CD8-positive, alpha-beta memory T cell (primary cell): ENCODE measurements at places on chromosomes 6 and 20.

DNA sequence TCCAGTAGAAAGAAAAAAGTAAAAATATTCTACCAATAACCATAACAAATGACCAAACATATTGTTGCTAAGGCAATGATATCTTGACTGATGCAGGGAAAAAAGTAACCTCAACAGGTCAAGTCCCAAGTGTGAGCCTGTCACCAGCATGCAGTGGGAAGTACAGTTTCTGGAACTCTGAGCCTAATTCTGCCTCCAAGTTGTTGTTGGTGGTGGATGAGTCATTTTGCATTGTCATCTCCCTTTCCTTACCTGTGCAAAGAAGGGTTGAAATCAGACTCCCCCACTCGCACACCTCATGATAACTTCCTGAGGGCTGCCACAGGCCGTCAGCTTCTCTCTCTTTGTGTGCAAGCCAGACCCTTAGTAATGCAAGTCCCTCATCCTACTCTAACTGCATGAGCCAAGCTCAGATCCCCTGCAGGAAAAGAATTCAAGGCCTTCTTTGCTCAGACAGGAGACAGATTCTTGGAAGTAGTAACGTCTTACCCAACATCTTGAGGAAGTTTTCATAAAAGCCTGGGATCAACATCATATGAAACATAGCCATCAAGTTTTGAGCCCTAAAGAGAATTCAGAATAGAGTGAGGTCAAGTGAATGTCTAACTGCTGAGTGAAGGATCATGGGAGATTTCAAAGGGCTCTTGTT, 207.6 kb upstream of the FOXA2 start:
- no peak for DNase-seq

GRCh38 chr6:501891-502601, 110.5 kb downstream of the IRF4 start:
- DNase-seq, result peak; percentile 50

GRCh38 chr6:41059556-41059955, 6.6 kb downstream of the APOBEC2 start:
- DNase-seq, result no peak

GRCh38 chr20:47361057-47361915, 4.8 kb upstream of the ZMYND8 start:
- no peak for DNase-seq

DNA sequence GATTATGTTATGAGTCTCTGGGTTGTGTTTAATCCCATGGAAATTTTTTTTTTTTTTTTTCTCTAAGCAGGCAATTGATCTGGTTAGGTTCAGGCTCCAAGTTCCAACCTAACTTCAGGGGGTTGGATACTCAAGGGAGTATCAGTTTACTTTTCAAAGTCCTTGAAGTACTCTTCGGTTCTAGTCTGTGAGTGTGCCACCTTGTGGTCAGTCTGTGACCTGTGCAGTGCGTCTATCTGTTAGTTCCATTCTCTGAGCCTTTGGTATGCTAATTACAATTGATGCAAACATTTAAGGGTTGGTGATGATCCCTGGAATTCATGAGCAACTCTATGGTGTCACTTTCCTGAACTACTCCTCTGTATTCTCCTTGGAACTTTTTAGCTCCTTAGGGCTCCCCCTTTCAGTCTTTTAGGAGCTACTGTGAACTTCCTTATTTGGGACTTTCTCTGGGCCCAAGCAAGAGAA, 342.0 kb downstream of the SOX4 start:
- DNase-seq, result no peak

- DNase-seq, result no peak
Observed at GRCh38 chr20:62309947-62310756, 7.4 kb downstream of the ADRM1 start.

DNA sequence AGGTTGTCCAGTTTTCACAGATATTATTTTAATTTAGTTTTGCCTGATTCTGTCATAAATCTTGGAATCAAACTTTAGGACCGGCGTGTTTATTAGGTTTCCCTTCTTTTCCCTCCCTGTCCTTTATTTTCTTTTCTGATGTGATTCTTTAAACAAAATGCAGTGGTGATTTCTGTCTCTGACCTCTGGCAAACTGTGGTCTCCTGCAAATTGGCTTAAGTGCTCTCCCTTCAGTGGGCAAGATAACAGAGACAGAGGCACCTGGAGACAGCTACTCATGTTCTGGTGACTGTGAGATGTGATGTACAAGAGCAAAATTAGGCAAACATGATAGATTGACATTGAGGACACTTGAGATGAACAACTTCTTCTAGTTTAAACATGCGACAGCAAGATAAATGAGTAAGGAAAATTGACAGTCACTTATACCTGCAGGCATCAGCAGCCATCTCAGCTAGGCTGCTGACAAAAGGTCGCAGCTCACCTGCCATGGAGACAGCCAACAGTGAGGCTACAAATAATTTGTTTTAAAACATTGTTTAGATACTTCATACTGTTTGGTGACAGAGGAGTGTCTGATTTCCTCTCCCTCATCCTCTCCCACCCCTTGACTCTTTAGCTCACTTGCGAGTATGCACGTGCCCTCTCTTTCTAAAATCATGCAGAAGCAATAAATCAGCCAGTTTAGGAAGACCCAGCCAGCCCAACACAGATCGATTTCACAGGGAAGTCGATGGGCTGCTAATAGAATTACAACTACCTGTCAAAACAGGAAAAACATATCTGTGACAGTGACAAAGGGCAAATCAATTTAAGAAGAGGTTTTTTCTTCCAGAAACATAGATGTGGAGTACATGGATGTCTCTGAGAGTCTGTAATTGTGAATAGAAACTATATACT, 63.4 kb upstream of the MAP3K7 start:
- DNase-seq, result no peak

- DNase-seq, result no peak
Observed at GRCh38 chr6:111012143-111012452, 30.3 kb downstream of the RPF2 start.

DNA sequence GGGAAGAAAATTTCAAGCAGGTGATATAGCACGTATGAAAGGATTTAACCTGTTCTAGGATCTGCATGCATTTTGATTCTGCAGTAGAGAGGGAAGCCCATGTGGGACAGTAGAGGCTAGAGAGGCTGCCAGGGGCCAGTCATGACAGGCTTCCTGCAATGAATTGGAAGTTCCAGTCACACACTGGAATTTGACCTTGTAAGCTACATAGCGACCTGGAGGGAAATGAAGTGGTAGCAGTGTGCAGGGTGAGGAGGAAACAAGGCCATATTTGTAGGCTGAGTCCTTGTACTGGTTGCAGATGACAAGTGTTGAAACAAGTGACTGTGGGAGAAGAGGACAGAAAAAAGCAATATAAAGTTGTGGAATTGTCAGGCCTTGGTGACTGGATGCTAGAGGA, 58.6 kb upstream of the OLIG3 start:
- DNase-seq, result no peak

GRCh38 chr6:139380168-139380567, 5.7 kb upstream of the CITED2 start:
- no peak for DNase-seq

GRCh38 chr6:141677598-141678211, 455.0 kb upstream of the GJE1 start:
- DNase-seq, result no peak

DNA sequence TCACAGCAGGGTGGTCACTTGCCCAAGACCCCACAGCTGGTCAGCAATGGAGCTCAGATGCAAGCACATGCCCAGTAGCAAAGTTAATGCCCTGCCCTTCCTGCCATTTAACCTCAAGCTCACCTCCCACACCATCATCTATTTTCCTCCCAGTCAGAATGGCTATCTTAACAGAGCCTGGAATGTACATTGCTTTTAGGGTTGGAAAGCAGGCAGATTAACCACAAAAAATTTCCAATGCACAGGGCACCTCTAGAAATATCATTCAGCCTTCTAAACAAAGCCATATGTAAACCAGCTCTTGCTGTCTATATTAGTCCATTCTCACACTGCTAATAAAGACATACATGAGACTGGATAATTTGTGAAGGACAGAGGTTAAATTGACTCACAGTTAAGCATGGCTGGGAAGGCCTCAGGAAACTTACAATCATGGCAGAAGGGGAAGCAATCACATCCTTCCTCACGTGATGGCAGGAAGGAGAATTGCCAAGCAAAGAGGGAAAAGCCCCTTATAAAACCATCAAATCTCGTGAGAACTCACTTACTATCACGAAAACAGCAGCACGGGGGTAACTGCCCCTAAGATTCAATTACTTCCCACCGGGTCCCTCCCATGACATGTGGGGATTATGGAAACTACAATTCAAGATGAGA, 106.9 kb downstream of the FYN start:
- no peak for DNase-seq

DNA sequence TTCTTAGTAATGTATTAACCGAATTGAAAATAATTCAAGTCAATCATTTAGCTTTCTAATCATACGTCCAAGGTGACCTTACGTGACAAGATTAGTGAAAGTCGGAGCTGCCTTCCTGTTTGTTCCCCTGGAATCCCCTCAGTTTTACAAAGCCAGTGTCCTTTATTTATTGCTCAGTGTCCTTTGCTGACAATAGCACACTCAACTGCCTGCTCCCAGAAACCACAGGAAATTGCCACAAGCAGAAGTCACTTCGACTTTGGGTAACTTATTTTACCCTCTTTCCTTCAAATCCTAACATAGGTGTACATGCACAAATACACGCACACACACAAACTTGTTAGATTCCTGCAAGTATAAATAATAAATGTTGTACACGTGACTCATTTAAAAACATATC, 1167.7 kb upstream of the ADGRB3 start:
- no peak for DNase-seq

DNA sequence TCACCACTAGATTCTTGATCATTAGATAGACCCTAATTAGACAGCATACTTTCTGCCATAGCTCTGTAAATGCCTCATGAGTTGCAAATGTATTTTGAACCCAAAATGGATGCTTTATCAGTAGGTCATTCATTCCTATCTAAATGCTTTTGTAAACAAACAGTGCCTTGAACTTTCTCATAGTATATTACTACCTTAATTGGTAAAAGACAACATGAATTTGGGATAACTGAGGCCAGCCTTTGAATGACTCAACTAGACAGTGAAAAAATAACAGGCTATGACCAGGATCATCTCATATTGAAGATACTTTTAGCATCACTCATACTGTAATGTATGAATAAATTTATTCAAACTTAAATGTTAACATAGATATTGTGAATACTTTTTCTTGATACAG, 37.0 kb upstream of the PRL start:
- DNase-seq, result no peak

GRCh38 chr20:62754122-62754990, 41.9 kb upstream of the MRGBP start:
- no peak for DNase-seq

GRCh38 chr6:35247642-35248231, 11.8 kb upstream of the ZNF76 start:
- no peak for DNase-seq

DNA sequence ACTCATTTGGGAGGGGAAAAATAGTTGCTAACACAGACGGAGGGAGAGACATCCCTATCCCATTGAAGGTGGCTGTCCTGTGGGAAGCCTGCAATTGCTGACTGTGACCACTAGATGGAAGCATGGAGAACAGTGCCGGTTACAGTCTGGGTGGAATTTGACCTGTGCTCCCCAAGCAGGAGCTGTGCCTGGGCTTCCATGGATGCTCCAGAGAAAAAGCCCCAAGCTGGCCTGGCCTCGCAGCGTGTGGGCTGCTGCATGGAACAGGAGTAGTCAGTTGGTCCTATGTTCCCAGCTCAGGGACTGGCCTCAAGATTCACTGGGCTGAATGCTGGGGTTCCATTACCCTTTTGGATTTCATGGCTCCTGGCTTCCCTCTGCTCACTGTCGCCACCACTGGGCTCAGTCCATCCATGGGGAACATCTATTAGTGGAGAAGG, 116.3 kb upstream of the CHD6 start:
- peak; percentile 5 for DNase-seq

- peak; percentile 75 for DNase-seq
Observed at GRCh38 chr6:42547407-42548329, 16.2 kb upstream of the UBR2 start.

DNA sequence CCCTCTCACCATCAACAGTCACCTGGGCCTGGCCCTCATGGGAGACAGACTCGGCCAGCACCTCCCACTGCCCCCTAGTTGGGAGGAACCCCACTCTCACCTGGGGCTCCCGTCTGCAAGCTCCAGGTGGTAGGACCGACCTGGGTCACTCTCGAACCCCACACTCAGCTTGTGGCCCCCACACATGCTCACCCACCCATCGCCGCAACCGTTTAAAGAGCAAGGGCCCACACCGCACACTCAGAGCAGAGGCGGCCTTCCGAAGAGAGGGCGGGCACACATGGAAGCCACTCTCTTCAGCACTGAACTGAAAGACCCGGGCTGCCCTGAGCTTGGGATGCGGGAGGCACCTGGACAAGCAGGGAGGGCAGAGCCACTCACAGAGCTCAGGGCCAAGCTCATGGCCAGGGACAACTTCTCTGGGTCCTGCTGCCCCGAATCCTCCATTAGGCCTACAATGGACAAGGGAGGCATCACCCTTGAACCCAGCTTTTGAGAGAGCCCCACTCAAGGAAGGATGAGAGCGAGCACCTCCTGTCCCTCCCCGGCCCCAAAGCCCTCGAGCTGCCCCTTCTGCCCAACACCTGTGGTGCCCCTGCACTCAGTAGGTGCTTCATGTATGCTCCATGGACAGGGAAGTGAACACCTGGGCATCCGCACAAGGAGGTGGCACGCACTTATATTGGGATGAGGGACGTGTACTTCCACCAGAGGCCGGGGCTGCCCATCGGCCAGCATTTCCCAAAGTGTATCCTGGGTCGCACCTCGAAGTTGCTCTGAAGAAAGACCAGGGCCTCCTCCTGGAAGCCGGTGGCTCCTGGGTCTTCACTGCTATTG, 50.4 kb downstream of the YTHDF1 start:
- no peak for DNase-seq

- DNase-seq, result no peak
Observed at GRCh38 chr6:33742837-33743236, 3.9 kb downstream of the IP6K3 start.

DNA sequence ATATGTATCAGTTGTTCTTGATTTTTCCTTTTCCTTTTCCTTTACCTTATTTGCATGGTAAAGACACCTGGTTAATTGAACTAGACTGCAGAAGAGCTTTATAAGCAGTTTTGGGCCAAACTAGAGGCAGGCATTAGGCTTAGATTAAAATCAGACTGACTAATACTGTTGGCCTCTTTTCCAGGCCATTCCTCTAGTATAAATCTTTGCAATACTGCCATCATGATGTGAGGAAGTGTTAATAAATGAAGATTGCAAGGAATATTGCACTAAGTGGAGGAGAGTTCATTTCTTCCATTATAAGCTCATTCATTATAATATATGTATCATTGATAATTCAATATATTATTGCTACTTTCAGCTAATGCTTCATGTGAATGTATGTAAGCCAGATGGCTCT, 163.8 kb downstream of the MMUT start:
- no peak for DNase-seq

DNA sequence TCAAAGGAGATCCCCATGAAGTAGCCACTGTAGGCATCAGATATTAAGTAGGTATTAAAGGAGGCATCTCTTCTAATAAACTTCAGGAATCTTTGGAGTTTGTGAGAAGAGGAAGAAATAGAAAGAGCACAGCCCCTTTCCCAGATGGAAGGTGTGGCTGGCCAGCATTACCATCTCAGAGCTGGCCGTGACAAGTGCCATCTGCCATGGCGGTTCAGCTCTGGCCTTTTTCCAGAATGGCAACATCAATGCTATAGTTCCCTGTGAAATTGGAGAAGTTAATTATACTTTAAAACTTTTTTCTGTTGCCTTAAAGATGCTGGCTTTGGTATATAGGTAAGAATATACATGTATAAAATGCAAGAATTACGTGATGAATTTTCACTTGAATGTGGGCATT, 51.9 kb upstream of the MCUR1 start:
- DNase-seq, result no peak

GRCh38 chr6:95266537-95267258, 310.6 kb upstream of the MANEA start:
- no peak for DNase-seq

GRCh38 chr20:57893366-57893999, 183.7 kb upstream of the PMEPA1 start:
- no peak for DNase-seq
